ENCODE measurements at places on chromosomes 4 and X. TPM values are rescaled to one million over a fixed set of nuclear protein-coding genes. Genes with fewer than 3 reads are reported as not detected.

The DRD5 gene
- total RNA-seq = not detected

The GPR101 gene
- not detected for total RNA-seq

The NLRP2B gene
- under 0.01 TPM for total RNA-seq

The MAOB gene
- total RNA-seq = 0.28 TPM

The LANCL3 gene
- not detected for total RNA-seq

The MAOA gene
- total RNA-seq = 4.8 TPM

The CT47B1 gene
- total RNA-seq = not detected

The COMMD8 gene
- total RNA-seq = 19.3 TPM

The ATOH1 gene
- total RNA-seq = not detected

The CDX4 gene
- total RNA-seq = not detected

The PAGE2B gene
- 0.28 TPM for total RNA-seq

The UGT2B7 gene
- not detected for total RNA-seq

The UGT2B28 gene
- total RNA-seq = not detected

The MTNR1A gene
- total RNA-seq = not detected

The IRAK1 gene
- 42.1 TPM for total RNA-seq

The GNRHR gene
- total RNA-seq = not detected

The FAM13A gene
- total RNA-seq = 23.8 TPM

The ATP11C gene
- total RNA-seq = 53.8 TPM

The SHROOM2 gene
- under 0.01 TPM for total RNA-seq

The EIF1AX gene
- total RNA-seq = 17.9 TPM

The AMBN gene
- not detected for total RNA-seq

The ABCG2 gene
- 1.1 TPM for total RNA-seq

The NEXMIF gene
- total RNA-seq = 0.09 TPM

The FDCSP gene
- not detected for total RNA-seq

The ADH6 gene
- total RNA-seq = not detected

The TACC3 gene
- total RNA-seq = 2.4 TPM

The ETDB gene
- not detected for total RNA-seq

The GAB3 gene
- 5.0 TPM for total RNA-seq

The MAGEB17 gene
- total RNA-seq = not detected

The FRG2 gene
- not detected for total RNA-seq

The RENBP gene
- total RNA-seq = 2.0 TPM

The KLF8 gene
- 0.71 TPM for total RNA-seq

The INTU gene
- 5.7 TPM for total RNA-seq

The TASL gene
- not detected for total RNA-seq

The ASMT gene
- total RNA-seq = not detected

The DCLK2 gene
- total RNA-seq = 5.8 TPM

The ITM2A gene
- total RNA-seq = 0.14 TPM

Data from smooth muscle cell of bladder (primary cell).